Ovary (tissue), 10 donors: ENCODE measurements at places on chromosomes 5 and 9. TPM values are rescaled to one million over a fixed set of nuclear protein-coding genes. Genes with fewer than 3 reads are reported as not detected.

GRCh38 chr9:90825586-90825985 lies 24.0 kb downstream of the SYK start:
- no peak overlapping the region for H3K27ac ChIP-seq
- no peaks in the 10 kb centered on the region for H3K27me3 ChIP-seq
- no peaks in the 10 kb centered on the region for H3K36me3 ChIP-seq
- H3K4me3 ChIP-seq, result no peak overlapping the region

- peaks cover 6% of the 10 kb centered on the region for H3K4me1 ChIP-seq
- H3K27me3 ChIP-seq, result no peaks in the 10 kb centered on the region
- DNase-seq, result no peak
- no peak overlapping the region for H3K27ac ChIP-seq
- H3K36me3 ChIP-seq, result no peaks in the 10 kb centered on the region
- no peak overlapping the region for H3K4me3 ChIP-seq
Measured at GRCh38 chr9:87615136-87615535, 110.8 kb upstream of the CTSL start.

GRCh38 chr5:176474476-176474875 lies 26.3 kb downstream of the FAF2 start:
- H3K4me1 ChIP-seq, result no peaks in the 10 kb centered on the region
- no peaks in the 10 kb centered on the region for H3K36me3 ChIP-seq
- no peaks in the 10 kb centered on the region for H3K27me3 ChIP-seq
- no peak for DNase-seq

GRCh38 chr9:78745331-78745730 lies 448.4 kb downstream of the PSAT1 start:
- no peak for DNase-seq
- H3K4me3 ChIP-seq, result no peak overlapping the region
- H3K4me1 ChIP-seq, result no peaks in the 10 kb centered on the region
- no peaks in the 10 kb centered on the region for H3K27me3 ChIP-seq

DNA sequence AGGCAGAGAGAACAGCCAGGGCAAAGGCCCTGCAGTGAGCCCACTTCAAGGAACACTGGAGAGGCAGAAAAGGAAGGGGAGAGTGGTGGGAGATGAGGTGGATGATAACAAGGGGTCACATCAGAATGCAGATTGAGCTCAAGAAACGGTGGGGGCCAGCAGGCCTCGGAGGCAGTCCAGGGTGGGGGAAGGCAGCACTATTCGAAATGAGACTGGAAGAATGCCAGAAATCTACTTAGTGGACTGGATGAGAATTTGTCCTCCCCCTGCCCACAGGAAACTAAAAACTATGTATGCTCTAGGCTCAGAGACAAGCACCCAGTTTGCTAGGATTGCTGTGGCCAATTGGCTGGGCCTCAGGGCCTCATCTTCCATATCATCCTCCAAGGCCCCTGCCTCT lies 148.7 kb downstream of the ADAMTS12 start:
- H3K27me3 ChIP-seq, result no peaks in the 10 kb centered on the region
- no peak overlapping the region for H3K27ac ChIP-seq
- no peak for DNase-seq
- H3K4me3 ChIP-seq, result no peak overlapping the region
- no peaks in the 10 kb centered on the region for H3K4me1 ChIP-seq
- no peaks in the 10 kb centered on the region for H3K36me3 ChIP-seq

DNA sequence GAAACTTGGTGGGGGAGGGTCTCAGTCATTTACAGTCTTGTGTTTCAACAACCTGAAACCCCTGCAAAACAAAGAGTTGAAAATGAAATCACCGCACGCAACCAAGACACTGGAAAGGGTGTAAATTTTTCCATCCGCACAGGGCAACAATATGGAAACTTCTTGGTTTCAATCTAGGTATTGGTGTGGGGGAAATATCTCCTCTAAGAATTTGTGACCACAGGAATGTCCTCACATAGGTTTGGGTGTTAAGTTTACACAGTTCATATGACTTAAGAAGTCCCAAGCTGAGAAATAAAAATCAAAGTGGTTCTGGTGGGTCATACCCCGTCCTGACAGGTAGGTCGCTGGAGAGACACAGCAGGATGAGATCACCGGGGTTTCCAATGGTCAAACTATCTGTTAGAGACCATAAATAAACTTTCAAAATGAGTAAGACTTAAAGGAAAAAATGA lies 51.9 kb upstream of the PIP5K1B start:
- DNase-seq, result no peak
- H3K36me3 ChIP-seq, result no peaks in the 10 kb centered on the region
- no peak overlapping the region for H3K27ac ChIP-seq
- H3K4me1 ChIP-seq, result no peaks in the 10 kb centered on the region
- no peak overlapping the region for H3K4me3 ChIP-seq

DNA sequence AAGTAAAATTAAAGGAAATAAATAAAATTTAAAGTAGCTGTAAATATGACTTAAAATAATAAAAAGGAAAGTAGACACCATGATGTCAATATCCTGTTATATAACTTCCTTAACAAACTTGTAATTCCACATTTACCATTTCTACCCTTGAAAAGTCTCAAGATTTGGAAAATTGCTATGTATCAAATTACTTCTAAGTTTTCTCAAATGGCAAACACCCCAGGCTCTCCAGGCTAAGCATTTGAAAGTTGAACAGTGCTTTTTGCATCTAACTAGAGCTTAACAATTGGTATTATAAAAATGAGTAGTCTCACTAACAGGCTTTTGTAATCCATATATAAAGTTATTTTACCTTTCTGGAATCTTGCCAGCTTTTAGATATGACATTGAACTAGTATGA lies 41.5 kb upstream of the MACIR start:
- no peaks in the 10 kb centered on the region for H3K36me3 ChIP-seq
- no peak overlapping the region for H3K27ac ChIP-seq
- H3K4me3 ChIP-seq, result no peak overlapping the region
- H3K4me1 ChIP-seq, result peaks cover 3% of the 10 kb centered on the region

GRCh38 chr5:39323542-39323941 lies 40.8 kb downstream of the C9 start:
- H3K27ac ChIP-seq, result no peak overlapping the region
- no peaks in the 10 kb centered on the region for H3K36me3 ChIP-seq
- DNase-seq, result no peak

- H3K4me3 ChIP-seq, result no peak overlapping the region
- H3K36me3 ChIP-seq, result no peaks in the 10 kb centered on the region
- DNase-seq, result no peak
- no peaks in the 10 kb centered on the region for H3K4me1 ChIP-seq
Measured at GRCh38 chr5:117657541-117657940, 1082.9 kb upstream of the SEMA6A start.

GRCh38 chr5:173499471-173500212 lies 116.8 kb downstream of the BOD1 start:
- peak; percentile 18 for DNase-seq
- H3K27me3 ChIP-seq, result no peaks in the 10 kb centered on the region
- H3K4me3 ChIP-seq, result no peak overlapping the region
- H3K4me1 ChIP-seq, result peaks cover 2% of the 10 kb centered on the region
- H3K27ac ChIP-seq, result no peak overlapping the region

DNA sequence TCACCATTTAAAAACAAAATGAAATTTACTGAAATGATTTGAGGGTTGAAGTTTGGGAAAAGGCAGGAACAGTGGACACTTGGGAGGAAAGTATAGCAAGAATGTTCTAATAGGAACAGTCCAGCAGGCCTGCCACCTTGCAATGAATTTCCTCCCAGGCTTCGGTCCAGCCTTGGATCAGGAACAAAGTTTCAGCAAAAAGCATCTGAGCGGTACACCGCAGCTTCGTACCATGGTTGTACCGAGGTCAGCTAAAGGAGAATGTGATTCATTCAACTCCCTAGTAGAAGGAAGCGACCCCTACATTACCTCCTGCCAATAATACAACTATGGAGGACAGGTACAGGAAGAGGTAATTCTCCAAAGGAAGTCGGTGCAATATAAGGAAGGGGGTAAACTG lies 111.4 kb downstream of the ENC1 start:
- H3K36me3 ChIP-seq, result no peaks in the 10 kb centered on the region
- H3K27ac ChIP-seq, result no peak overlapping the region
- no peaks in the 10 kb centered on the region for H3K4me1 ChIP-seq
- H3K27me3 ChIP-seq, result no peaks in the 10 kb centered on the region
- H3K4me3 ChIP-seq, result no peak overlapping the region

DNA sequence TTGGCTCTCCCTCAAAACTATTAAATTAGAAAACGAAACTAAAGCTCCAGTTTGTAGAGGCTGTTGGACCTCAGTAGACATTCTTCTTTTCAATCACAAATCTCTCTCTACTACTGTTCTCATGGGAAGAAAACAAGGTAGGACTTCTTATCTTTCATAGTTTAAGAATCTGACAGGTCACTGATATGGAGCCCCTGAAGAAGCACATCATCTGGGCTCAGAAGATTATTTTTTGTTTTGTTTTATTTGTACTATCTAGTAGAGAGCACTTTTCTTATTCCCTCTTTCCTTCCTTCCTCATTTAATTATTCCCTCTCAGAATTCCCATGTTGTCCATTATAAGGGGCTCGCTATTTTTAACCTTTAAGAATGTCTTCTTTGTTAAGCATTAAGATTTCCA lies 26.3 kb downstream of the STARD4 start:
- H3K36me3 ChIP-seq, result no peaks in the 10 kb centered on the region
- no peak overlapping the region for H3K27ac ChIP-seq
- H3K27me3 ChIP-seq, result no peaks in the 10 kb centered on the region
- no peak for DNase-seq

- H3K4me3 ChIP-seq, result no peak overlapping the region
- H3K27me3 ChIP-seq, result no peaks in the 10 kb centered on the region
- DNase-seq, result no peak
- no peaks in the 10 kb centered on the region for H3K4me1 ChIP-seq
- no peak overlapping the region for H3K27ac ChIP-seq
Measured at GRCh38 chr9:71637926-71638325, 130.4 kb downstream of the CEMIP2 start.

GRCh38 chr5:143715616-143716015 lies 96.3 kb upstream of the HMHB1 start:
- H3K36me3 ChIP-seq, result no peaks in the 10 kb centered on the region
- no peak overlapping the region for H3K4me3 ChIP-seq
- H3K27ac ChIP-seq, result no peak overlapping the region
- no peak for DNase-seq

The PALM2AKAP2 gene
- polyA plus RNA-seq, result 9.6 TPM

The HSDL2 gene
- polyA plus RNA-seq, result 51.9 TPM

The TIMD4 gene
- 0.67 TPM for polyA plus RNA-seq

The SPOCK1 gene
- 28.2 TPM for polyA plus RNA-seq
